Muscle of arm (tissue), 14 donors: ENCODE measurements at places on chromosomes 3 and 15.

DNA sequence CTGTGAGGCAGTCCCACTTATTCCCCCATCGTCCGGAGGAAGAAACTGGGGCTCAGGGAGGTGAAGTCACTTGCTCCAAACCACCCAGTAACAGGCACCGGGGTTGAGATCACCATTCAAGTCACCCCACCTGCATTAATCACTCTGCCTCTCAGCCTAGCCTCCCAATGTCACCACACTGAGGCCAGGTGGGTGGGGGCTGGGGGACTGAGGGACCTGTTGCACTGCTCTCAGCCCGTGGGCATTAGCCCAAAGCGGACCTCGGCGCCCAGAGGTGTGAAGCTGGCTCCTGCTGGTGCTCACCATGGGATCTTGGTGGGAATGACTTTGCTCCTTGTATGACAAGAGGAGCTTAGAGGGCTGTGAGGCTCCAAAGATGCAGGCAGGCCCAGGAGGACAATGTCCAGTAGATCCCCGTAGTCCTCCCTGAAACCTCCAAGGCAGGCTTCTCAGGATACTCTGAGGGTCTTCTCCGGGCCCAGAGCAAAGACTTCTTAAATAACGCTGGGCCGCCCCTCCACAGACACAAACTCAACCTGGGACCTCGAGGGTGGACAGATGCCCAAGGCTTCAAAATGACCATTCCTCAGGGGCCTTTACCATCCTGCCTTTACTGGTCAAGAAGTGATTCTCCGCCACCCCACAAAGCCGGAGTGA is 1.7 kb downstream of the NT5DC2 start:
- no peak for DNase-seq

DNA sequence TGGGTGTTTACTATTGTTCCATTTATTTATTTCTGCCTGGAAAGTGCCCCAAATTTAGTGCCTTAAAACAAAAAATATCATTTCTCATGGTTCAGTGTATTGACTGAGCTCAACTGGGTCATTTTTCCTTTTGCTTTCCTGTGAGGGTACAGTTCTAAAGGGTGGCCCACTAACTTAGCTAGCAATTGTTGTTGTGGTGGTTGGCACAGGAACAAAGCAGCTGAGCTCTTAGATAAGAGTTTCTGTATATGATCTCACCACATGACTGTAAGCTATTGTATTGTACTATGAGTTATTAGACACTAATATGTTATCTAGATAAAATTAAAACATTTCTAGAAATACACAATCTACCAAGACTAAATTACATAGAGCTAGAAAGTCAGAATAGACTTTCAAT is 1283.7 kb downstream of the OTOL1 start:
- DNase-seq = no peak

DNA sequence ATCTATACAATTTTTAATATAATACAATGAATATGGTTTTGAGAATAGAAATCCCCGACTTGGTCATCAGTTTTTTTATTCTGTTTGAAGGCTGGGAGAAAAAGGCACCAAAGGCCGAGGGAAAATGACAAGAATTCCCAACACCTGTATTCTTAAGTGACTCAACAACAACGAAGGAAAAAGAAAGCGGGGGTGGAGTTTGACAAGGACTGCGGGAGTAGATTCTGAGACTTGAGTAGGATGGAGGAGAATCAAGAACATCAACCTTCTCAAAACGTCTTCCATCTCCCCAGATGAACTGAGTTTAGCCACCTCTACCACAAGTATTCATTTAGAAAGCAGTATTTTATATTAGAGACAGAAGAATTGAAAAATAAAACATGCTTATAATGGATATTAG is 107.2 kb downstream of the IGSF11 start:
- no peak for DNase-seq

- no peak for DNase-seq
Observed at GRCh38 chr3:194045289-194045688, 90.7 kb upstream of the HES1 start.

DNA sequence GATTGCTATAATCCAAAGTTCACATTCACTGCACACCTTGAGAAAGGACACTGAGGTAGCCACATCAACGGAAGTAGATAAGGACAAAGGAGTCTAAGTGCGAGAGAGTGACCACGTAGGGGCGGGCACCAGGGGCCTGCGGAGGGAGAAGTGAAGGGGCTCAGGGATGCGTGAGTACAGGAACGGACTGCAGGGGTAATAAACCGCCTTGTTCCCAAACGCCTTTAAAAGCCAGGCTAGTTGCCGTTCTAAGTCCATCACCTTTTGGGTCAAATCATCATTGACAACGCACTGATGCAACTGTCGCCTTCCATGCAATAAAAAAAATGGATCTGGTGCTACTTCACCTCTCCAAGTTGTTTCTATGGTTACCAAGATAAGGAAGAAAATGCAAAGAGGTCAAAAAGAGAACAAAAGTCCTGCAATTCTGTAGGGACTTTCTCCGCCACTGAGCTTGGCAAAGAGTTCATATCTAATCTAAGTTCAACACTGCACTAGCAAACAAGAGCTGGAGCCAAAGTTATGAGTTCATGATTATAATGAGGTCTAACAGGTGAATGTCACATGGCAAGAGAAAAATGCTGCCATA is 32.6 kb upstream of the ATP11B start:
- DNase-seq = no peak

DNA sequence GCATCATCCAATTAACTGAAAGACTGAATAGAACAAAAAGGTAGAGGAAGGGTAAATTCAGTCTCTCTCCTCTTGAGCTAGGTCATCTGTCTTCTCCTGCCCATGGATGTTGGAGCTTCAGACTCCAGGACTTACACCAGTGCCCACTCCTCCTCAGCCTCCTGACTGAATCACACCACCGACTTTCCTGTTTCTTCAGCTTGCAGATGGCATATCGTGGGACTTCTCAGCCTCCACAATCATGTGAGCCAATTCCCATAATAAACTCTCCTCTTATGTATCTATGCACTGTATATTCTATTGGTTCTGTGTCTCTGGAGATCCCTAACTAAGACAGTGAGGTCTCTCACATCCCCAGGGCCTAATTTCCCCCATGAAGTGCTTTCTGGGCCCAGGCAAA is 140.4 kb downstream of the CD47 start:
- DNase-seq = no peak

GRCh38 chr3:43345877-43346276 is 59.5 kb downstream of the SNRK start:
- DNase-seq = no peak
